ENCODE measurements at places on chromosomes 11 and 22.
A peak's percentile ranks its signal among the peaks of the same experiment; 100 is the strongest.

DNA sequence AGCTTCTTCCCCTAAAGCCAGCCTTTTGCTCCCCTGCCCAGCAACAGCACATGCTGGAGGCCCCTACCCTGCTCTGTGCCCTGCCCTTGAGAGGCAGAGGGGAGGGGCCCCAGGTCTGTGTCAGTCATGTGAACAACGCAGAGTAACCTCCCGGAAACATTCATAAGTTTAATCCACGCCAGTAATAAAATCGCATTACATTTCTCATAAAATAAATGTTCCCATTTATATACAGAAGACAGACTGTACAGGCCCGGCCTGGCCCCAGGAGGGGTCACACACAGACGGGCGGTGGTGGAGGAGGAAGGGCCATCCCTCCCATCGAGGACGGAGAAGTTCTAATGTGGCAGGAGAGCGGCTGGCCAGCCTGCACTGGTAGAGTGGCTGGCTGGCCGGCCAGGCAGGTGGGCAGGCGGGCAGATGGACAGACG, 39.5 kb downstream of the LMO1 start:
- DNase-seq: no peak

GRCh38 chr22:45284705-45285262, at the start of gene UPK3A:
Gene UPK3A, plus strand, starts transcription at chr22:45284949. Its CDS starts 65 bp downstream, at chr22:45285014.
- peak; percentile 69 for DNase-seq

GRCh38 chr11:26846227-26846626, 124.4 kb upstream of the SLC5A12 start:
- no peak for DNase-seq

DNA sequence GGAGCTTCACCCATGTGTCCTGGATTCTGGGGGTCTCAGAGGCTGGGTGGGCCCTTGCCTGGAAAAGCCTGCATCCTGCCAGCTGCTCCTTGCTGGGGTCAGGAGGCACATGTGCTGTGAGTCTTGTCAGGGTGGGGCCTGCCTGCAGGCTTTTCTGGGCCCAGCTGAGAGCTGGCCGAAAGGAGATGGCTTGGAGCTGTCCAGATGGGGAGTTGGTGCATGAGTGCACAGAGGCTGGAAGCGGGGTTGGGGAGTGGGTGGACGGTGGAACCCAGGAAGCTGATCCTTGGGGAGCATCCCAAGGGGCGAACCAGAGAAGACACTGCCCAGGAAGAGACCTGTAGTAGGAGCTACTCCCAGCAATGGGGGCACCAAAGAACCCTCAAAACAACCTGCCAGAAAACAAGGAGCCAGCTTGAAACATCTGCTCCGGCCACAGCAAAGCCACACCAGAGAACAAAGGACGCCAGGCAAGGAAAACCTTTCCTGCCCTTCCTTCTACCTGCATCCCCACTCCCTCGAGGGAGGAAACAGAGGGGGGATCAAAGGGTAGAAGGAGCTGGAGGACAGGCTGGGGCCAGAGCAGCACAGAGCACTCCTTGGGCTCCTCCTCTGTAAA, 8.2 kb upstream of the KCTD17 start:
- DNase-seq: no peak

DNA sequence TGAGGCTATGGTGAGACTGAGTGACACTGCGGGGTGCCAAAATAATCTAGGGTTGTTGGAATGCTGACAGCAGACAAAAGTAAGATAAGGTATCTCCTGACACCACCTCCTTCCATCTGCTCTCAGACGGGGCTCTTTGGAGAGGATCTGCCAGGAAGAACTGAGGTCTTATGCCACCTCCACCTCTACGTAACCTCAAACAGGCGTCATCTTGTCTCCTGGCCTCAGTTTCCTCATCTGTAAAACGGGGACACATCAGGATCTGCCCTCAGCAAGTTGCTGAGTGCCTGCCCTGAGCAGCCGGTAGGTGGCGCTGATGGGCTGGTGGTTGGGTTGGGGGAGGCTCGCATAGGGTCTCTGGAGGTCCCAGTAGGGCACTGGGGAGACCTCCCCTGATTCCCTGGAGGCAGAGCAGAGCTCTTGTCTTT, 1.7 kb upstream of the MYEOV start:
- no peak for DNase-seq

GRCh38 chr22:20956258-20957101, 10.6 kb upstream of the AIFM3 start:
- no peak for DNase-seq

DNA sequence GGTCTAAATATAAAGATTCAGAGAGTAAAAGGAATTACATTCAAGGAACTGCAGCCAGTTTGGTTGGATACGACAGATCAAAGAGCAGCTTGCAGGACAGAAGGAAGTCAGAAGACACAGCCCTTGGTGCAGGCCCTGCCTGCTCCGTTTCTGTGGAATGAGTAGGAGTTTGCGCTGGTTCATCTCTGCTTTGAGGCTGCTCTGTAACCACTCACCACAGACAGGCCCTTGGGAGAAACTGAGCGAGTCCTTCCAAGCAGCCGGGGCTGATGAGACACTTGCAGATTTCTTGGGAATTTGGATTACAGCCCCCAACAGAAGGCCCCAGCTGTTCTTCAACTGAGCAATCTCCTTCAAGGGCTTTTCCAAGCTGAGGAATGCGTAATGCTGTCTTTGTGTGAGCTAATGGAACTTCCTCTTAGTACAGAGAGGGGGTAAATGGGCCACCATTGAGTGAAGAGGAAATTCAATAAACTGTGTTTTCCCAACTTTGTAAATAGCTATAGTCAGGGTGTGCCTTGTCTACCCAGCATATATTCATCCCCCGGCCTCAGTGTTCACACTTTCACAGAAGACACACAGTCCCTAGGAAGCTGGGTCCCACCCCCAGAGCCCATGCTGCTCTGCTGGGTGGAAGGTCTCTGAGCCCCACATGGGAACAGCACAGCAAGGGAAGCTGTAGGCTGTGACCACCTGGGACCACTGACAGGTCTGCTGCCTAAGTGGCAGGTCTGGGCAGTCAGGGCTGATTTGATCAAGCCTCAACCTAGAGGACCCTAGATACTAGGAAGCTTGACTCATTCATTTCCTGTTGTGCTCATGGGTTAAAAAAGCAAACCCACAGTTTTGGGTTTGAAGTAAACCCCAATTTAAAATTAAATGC, 16.6 kb downstream of the IL10RA start:
- DNase-seq: no peak

GRCh38 chr11:69721106-69721505, 17.3 kb upstream of the FGF19 start:
- no peak for DNase-seq

DNA sequence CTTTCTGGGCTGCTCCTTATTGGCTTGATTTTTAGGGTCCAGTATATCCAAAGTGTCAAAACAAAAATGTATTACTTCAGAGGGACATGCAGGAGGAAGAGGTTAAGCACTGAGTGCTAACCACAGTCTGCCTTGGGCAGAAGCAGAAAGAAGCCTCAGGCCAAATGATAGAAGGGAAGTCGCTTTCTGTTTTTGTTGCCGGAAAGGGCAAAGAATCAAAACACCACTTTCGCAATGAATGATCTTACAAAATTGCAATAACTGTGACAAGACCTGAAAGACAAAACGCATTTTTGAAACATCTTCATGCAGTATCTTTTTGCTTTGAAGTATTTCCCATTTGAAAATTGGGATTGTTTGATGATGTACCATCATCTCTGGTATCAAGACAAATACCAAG, 70.1 kb upstream of the PICALM start:
- no peak for DNase-seq

DNA sequence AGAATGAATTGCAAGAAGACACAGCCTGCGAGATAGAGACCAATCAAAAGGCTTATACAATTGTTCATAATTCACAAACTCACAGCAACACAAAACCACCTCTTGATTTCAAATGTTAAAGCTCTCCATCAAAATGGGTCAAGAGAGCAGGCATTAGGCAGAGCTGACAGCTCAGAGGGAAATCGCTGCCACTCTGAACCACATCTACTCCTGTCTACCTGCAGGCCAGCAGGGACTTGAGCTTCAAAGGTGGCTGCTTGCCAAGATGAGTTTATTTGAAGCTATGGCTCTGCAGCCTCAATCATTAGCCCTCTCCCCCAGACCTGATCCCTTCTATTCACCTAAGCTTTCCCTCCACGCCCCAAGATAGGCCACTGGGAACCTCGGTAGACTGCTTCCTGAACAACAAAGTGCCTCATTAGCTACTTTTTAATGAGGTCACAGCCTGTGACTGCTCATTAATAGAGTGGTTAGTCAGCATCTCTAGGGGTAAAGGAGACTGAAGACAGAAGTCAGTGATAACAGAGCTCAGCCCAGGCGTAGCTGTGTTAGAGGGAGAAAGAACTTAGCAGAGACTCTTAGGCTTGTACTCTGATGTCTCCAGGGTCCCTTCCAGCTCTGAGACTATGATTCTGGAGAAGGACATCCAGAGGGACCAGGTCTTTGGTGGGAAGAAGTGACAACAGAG, 21.2 kb upstream of the OR10A5 start:
- no peak for DNase-seq

DNA sequence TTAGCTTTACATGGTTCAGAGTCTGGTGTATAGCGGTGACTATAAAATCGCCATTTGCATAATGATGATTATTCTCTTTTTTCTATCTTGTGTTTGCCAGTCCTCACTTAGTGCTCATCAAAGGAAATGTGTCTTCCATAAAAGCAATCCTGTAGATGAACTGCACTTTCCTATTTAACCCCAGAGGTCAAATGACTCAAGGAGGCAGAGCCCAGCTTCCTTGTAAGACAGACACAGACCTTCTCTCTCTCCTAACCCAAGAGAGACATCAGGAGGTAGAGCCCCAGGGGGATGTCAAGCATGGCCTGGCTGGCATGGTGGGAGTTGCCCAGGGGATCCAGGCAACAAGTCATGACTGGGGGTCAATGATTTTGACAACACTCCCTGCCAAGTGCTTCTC, 46.9 kb upstream of the CRTAM start:
- DNase-seq: no peak

All from NCI-H2029 (cell line).